ENCODE measurements at places on chromosomes 6 and 20. TPM values are rescaled to one million over a fixed set of nuclear protein-coding genes. Genes with fewer than 3 reads are reported as not detected.

- no peak overlapping the region for H3K27ac ChIP-seq
- H3K36me3 ChIP-seq, result no peaks in the 10 kb centered on the region
- no peak for DNase-seq
- H3K4me3 ChIP-seq, result no peak overlapping the region
Observed at GRCh38 chr6:66538551-66539135, 831.6 kb upstream of the EYS start.

DNA sequence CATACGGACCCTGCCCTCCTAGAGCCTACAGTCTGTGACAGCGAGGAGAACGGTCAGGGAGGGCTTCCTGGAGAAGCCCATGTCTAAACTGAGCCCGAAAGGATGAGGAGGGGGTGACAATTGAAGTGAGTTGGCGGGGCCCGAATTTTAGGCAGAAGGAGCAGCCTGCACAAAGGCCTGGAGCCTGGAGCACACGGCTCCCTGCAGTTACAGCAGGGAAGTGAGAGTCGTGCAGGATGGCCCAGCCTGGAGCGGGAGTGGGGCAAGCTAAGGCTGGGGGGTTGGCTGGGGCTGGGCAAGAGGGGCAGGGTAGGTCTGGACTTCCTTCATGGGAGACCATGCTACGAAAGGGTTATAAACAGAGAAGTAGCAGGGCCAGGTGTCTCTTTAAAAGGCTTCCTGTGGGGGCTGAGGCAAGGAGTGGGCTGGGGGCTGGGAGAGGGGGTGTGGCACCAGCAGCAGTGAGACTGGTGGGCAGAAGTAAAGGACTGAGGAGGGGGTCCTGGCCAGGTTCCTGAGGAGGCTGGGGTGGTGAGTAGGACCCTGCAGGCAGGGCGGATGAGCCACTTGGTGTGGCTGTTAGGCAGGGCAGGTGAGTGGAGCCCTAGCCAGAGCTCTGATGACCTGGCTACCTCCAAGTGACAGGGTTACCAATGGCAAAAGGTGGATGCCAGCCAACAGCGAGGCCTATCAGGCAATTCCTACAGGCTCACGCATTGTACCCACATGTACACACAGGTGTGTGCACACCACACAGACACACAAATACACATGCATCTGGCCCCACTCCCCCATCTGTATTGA is 119.2 kb downstream of the MRPL14 start:
- H3K4me1 ChIP-seq, result peaks cover 22% of the 10 kb centered on the region
- no peaks in the 10 kb centered on the region for H3K27me3 ChIP-seq
- no peak overlapping the region for H3K27ac ChIP-seq
- H3K4me3 ChIP-seq, result no peak overlapping the region

GRCh38 chr6:163808231-163808630 is 393.7 kb downstream of the QKI start:
- no peaks in the 10 kb centered on the region for H3K36me3 ChIP-seq
- H3K4me3 ChIP-seq, result no peak overlapping the region
- no peak overlapping the region for H3K27ac ChIP-seq
- H3K4me1 ChIP-seq, result no peaks in the 10 kb centered on the region
- no peak for DNase-seq

Gene CST4
- total RNA-seq, result not detected
